Inflammatory macrophage treated with lipopolysaccharide for 4 hours (primary cell): ENCODE measurements at places on chromosomes 1 and 21.

DNA sequence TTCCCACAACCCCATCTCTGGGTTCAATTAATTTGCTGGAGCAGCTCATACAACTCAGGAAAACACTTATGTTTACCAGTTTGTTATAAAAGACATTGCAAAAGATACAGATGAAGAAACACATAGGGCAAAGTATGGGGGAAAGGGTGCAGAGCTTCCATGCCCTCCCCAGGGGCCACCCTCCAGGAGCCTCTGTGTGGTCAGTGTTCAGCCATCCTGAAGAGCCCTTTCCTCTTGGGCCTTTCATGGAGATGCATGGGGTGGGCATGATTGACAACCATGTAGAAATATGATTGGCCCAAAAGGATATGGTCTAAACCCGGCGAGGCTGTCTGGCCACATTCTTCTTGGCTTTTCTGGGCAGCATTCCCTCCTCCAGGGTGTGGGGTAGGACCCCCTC, 56.8 kb upstream of the PDE9A start:
- no peak for DNase-seq

DNA sequence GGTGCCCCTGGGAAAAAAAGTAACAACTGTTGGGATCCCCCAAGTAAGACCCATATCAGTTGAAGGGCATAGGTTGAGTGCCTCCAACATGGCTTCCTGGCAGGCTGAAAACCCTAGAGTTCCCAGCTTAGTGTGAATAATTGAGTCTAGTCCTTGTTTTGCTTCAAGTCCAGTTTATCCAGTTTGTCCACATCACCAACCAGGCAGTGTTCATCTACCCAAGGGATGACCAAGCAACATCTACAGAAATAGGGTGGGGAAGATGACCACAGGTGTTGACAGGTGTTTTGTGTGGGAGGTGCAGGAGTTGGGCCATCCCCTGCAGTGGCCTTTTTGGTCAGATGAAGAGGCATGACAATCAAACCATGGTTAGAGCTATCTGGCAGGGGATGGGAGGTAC, 54.3 kb upstream of the ERO1B start:
- DNase-seq = no peak

DNA sequence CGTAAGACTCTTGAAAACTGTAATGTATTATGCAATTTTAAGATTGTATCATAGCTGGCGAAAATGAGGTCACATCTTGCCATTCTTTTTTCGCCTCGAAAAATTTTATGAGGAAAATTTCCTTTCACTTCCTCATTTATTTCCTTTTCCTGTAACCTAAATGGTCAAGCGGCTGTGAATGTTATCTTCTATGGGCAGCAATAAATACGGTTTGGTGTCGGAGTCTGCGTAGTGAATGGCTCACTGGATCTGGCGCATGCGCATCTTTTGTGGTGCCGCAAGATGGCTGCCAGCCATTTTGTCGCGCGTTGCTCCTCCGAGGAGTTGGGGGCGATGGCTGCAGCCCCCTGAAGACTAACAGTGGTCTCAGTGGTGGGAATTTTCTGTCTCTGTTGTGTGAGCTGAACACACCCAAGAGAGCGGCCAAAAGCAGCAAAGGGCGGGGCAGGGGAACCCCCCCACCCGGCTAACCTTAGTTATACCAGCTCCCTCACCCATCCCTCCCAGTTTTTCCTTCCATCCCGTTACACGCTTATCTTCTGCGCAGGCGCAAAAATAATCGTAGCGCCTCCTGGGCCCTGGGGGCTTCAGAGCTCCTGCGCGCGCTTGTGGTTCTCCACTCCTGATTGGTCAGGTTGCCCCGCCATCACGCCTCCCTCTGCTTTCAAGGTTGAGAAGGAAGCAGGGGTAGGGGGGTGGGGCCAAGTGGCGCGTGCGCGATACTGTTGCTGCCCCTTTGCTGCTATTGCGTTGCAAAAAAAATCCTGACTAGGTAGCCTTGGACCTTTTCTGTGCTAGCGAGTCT, at the start of gene RPRD2:
RPRD2 (plus strand) TSS at position 722 of the 805 bp plus-strand sequence. CDS start 568 bp downstream, outside the sequence.
- peak; percentile 98 for DNase-seq

- peak; percentile 72 for DNase-seq
Observed at GRCh38 chr1:235078480-235079381, 49.9 kb downstream of the TOMM20 start.

GRCh38 chr1:108345776-108346531, 102.1 kb upstream of the NBPF4 start:
- DNase-seq = no peak

DNA sequence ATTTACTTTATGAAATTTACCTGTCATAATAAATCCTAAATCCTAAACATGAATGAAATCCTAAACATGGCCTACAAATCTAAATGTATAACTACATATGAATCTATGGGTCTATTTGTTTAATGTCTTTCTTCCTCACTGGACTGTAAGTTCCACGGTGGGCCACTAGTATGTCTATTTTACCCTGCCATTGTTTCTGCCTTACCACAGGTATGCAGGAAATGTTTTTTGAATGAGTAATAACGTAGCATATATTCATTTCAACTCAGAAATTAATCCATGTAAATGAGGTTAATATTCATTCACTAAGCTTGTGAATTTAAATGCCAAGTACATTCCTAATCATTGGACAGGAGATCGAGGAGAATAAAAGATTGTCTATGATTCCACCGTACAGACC, 35.3 kb downstream of the B3GALNT2 start:
- DNase-seq = no peak

DNA sequence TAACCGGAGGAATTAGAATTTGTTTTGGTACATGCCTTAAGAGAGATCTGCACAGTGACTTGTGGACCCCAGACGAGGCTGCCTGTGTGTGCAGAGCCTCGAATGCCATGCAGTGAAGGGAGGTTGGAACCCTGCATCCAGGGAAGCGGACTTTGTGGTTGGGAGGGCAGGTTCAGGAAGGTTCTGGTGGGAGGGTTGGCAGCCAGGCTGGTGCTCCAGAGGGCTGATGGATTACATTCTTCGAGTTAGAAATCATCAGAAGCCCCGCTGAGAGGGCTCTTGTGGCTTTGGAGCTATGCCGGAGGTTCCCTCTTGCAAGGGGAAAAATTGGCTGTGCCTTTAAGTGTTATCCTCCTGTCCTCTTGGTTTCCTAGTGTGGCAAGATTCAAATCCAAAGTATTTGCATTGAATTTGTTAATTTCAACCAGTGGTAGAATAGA, 21.1 kb downstream of the ROR1 start:
- no peak for DNase-seq

GRCh38 chr1:86948212-86948611, 33.8 kb downstream of the HS2ST1 start:
- DNase-seq = no peak

DNA sequence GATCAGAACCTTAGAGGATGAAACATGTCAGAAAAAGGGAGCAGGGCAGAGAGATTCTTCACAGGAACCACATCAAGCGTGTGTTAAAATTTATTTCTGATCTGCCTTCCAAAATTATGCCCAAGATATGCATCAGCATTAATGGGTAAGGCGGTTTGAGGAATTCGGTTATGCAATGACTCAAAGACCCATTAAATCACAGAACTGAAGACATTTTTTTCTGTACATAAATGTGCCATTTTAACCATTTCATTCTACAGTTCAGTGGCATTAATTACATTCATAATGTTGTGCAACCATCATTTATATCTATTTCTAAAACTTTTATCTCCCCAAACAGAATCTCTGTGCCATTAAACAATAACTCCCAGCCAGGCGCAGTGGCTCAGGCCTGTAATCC, 43.4 kb downstream of the CNST start:
- DNase-seq = no peak

DNA sequence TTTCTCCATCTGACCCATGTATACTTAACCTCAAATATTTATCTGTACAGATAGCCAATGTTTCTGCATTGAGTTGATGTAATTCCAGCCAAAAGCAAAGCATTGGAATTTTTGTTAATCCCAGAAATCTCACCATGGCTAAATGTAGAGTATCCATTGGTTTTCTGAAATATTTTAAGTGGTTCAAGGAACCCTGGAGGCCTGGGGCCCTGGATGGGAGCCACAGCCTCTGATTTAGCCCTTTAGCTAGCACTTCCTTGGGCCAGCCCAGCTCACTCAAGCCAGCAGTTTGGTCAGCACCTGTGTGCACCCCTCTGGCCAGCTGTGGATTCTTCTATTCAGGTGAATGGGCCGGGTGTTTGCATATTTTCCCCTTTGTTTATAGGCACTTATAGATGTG, 18.8 kb upstream of the EPS8L3 start:
- no peak for DNase-seq

- no peak for DNase-seq
Observed at GRCh38 chr1:84709131-84709530, 18.9 kb upstream of the SSX2IP start.

DNA sequence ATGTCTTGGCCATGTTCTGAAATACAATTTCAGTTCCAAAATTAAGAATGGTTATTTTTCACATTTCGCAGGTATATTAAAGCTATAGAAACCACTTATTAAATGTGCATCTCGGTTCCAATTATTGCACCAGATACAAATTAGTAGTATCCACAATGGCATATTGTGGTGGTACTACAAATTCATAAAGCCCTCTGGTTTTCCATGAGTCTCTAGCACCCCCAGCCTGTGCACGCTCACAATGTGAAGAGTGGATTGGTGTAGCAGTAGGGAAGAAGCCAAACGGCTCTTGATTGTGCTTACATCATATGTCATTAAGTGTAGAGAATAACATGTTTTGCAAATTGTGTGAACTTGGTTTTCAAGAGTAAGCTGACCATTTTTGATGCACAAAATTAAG, 1.9 kb upstream of the BRINP3 start:
- no peak for DNase-seq

GRCh38 chr21:43825242-43825935, 36.0 kb downstream of the RRP1 start:
- DNase-seq = no peak

GRCh38 chr21:42621166-42621818, 32.1 kb upstream of the PDE9A start:
- DNase-seq = no peak

DNA sequence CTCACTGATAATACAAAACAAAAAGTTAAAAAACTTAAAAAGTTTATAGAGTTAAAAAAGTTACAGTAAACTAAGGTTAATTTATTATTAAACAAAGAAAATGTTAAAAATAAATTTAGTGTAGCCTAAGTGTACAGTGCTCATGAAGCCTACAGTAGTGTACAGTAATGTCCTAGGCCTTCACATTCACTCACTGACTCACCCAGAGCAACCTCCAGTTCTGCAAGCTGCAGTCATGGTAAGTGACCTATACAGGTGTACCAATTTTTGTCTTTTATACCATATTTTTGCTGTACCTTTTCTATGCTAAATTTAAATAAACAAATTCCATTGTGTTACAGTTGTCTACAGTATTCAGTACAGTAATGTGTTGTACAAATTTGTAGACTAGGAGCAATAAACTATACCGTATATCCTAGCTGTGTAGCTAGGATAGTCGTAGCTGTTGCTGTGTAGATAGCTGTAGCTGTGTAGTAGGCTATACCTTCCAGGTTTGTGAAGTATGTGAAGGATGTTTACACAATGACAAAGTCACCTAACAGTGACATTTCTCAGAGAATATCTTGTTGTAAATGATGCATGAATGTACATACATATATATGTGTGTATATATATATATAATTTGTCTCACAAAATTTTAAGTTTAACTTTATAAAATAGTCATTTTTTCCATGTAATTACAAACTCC, 140.2 kb downstream of the TGFB2 start:
- DNase-seq = no peak

DNA sequence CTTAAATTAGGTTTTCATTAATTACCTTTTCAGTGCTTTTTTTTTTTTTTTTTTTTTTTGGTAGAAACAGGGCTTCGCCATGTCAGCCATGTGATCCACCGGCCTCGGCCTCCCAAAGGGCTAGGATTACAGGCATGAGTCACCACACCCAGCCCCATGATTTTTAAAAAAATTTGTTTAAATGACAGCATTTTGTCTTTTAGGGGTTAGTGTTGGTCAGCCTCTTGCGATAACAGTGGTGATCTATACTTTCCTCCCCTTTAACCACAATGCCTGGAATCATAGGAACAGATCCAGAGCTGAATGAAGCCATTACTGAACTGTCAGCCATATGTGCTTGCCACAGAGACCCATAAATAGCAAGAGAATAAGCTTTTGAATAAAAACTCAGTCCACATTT, 73.9 kb downstream of the CACHD1 start:
- DNase-seq = no peak

DNA sequence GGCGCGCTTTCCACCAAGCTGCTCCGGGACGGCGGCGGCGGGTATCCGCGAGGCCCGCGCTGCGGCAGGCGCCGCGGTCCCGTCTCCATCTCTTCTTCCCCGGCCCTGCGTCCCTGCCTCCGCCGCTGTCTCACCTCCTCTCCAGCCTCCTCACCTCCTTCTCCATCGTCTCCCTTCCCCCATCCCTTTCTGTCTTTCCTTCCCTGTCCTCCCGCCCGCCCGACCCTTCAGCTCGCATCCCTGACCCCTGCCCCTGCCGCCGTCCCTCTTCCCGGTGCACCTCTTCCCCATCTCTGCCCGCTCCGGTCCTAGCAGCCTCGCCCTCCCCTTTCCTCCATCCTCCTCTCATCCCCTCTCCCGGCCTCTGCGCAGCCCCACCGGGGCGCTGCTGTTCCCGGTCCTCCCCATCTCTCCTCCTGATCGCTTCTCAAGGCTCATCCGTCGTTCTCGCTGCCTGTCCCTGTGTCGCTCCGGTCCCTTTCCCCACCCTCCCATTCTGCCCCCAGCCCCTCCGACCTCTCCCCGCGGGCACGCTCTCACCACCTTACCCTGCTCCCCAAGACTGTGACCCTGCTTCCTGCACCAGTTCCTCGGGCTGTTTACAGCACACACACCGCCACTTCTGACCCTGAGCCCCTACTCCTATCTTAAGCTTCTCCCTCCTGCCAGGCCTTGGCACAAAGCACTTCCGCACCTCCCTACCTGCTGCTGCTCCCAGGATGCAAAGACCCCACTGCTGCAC, 760 bp upstream of the NPHP4 start:
- DNase-seq = no peak

DNA sequence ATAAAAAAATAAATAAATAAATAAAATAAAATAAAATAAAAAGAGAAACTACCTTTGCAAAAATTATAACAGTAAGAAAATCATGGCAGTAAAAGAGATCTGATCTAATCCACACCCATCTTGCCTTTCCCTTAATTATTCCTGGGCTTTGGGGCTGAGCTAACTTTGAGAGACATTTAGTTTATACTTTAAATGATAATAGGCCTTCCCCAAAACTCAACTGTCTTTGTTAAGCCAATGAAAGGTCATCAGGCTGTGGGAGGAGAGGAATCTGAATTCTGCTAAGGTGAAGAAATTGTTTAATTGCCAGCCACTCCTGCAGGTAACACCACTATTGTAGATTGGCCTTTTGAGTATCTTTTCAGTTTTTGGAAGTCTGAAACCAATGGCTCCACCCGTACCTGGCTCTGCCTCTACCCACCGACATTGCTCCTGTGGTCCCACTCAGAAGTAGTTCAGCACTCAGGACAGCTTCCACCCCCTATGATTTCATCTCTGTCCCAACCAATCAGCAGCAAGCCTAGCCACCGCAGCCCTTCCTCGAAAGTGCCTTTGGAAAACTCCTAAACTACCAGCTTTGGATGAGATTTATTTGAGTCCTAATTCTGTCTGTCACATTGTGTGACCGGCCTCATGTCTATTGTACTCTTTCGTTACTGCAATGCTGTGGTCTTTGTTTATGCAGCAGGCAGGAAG, 23.0 kb upstream of the PNRC2 start:
- DNase-seq = no peak

- no peak for DNase-seq
Observed at GRCh38 chr1:96730574-96731298, 9.2 kb downstream of the PTBP2 start.

GRCh38 chr21:38186661-38187270, 70.0 kb upstream of the KCNJ15 start:
- DNase-seq = peak; percentile 31
